ENCODE measurements at places on chromosomes 7 and 10.

GRCh38 chr7:20835111-20835750, 48.5 kb upstream of the SP8 start:
- no peak for DNase-seq

DNA sequence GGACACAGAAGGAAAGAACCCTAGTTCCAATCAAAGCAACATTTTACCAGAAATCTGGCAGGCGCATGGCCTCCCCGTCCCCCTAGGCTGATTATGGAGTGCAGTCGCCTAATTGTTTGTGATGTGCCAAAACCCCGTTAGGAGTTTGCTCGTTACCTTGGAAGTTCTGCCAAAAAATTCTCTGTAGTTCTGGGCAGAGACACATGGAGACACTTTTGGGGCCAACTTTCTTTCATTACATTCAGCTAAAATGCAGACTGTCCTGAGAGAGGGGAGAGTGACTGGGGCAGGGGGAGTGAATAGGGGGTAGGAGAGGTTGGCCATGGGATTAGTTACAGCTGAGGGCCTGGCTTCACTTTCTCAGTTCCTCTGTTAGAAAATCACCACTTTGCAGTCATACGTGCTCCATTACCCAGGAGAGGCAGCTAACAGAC, 158.0 kb upstream of the NPVF start:
- DNase-seq: no peak

DNA sequence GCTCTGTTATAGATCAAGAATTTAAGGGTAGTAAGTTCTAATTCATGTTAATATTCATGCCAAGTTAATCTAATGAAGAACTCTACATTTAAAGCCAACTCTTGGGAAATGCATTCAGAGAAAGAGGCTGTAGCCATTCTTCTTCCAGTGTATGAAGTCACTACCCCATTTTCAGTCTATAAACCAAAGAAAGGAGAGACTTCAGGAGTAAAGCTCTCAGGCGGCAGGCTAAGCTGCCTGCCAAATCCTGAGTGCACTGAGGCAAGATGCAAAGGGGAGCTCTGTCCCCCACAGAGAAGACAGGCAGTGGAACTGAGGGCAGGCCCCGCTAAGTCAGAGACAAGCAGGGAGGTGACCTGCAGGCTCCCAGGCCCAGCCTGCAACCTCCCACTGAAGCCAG, 41.5 kb downstream of the SLIT1 start:
- DNase-seq: no peak

GRCh38 chr7:157827045-157827862, 490.4 kb downstream of the DNAJB6 start:
- no peak for DNase-seq

- DNase-seq: no peak
Observed at GRCh38 chr10:98331885-98332284, 63.9 kb upstream of the LOXL4 start.

DNA sequence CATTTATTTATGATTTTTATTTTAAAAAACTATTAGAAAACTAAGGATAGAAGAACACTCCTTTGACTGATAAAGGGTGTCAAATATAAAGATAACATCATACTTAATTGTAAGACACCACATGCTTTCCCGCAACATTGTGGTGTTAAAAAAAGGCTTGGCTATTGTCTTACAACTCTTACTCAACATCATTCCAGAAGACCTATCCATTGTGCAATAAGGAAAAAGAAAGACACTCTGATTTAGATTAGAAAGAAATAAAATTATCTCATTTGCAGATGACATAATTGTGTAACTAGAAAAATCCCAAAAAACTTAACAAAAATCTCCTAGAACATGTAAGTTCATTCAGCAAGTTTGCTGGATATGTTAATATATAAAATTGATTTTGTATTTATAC, 296.7 kb upstream of the GNAI1 start:
- no peak for DNase-seq

DNA sequence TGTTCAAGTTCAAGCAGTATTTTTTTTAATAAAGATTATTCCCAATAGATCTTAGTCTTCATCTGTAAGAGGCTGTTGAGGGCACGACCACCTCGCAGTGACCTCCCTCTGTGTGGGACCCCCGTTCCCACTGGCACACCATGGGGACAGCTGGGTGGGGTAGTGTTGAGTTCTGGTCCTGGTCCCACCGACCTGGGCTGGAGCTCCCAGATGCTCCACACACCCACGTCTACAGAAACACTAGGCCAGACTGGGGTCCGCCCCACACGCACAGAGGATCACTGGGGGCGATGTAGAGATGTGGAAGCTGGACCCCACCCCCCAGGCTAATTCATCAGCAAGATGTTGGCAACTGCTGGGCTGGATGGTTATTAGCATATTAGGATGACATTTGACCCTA, 623.6 kb downstream of the PTPRN2 start:
- no peak for DNase-seq

- DNase-seq: no peak
Observed at GRCh38 chr7:115701141-115701540, 329.4 kb downstream of the TFEC start.

GRCh38 chr7:101435461-101436220, 73.0 kb downstream of the COL26A1 start:
- DNase-seq: no peak

DNA sequence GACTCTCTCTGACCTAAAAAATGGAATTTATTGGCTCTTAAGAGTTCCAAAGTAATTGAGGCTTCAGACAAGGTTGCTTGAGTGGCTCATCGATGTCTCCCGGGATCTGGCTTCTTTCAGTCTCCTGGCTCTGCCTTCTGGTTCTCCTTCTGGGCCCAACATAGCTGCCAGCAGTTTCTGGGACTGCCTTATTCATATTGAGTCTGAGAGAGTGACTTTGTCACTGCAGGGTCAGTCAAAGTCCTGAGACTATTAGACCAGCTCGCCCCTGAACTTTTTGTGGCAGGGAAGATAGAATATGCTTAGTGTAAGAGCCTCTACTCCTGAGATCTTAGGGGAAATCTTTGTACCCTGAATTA, 94.0 kb downstream of the MMRN2 start:
- DNase-seq: no peak

DNA sequence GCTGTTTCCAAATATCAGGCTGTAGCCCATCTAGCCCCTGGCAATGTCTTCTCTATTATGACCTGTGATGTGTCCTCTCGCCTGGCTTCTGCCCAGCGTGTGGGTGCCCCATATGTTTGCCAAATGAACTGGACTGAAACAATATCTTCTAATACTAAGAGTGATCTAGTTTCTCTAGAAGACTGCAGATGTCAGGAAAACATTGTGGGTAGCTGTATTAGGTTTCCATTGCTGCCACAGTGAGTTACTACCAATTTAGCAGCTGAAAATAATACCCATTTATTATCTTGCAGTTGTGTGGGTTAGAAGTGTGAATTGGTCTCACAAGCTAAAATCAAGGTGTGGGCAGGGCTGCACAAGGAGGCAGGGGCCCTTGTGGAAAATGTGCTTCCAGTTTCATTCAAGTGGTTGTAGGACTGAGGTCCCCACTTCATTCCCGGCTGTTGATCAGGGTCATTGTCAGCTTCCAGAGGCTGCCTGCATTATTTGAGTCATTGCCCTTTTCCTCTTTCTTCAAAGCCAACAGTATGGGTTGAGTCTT, 202.8 kb upstream of the BMPER start:
- DNase-seq: no peak
